ENCODE measurements at places on chromosomes 1 and 21. TPM values are rescaled to one million over a fixed set of nuclear protein-coding genes. Genes with fewer than 3 reads are reported as not detected.

GRCh38 chr1:39167632-39168209, 36.8 kb upstream of the MACF1 start:
- no peak for DNase-seq

- no peak for DNase-seq
Observed at GRCh38 chr1:228511546-228512445, 24.6 kb downstream of the RNF187 start.

GRCh38 chr1:73056826-73057225, 774.5 kb upstream of the NEGR1 start:
- DNase-seq, result no peak

- no peak for DNase-seq
Observed at GRCh38 chr1:236030534-236030933, 34.4 kb downstream of the NID1 start.

GRCh38 chr1:217196616-217197015, 434.3 kb downstream of the GPATCH2 start:
- no peak for DNase-seq

- DNase-seq, result no peak
Observed at GRCh38 chr1:21811875-21812305, at the start of gene LDLRAD2. TSS of gene LDLRAD2 (plus strand) at chr1:21812265. CDS start at chr1:21812452, 187 bp downstream.

Gene EVI5
- polyA plus RNA-seq, result 5.0 TPM

- no peak for DNase-seq
Observed at GRCh38 chr1:2789986-2790581, 11.4 kb downstream of the TTC34 start.

DNA sequence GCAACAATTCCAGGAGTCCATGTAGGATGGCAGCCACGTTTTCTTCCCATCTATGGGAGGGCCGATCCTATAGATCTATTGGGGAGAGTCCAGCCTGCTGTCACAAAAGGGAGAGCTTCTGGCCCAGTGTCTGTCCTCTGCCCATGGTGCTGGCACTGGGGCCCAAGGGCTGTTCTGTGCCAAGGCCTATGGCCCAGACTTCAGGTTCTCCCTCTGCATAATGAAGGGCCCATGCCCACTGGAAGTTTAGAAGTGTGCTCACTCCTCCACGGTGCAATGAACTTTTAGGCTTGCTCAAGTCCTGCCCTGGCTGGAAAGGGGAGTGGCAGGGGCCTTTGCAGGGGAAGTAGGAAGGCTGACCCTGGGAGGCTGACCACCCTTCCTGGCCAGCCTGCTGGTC, 44.1 kb upstream of the ATP2B4 start:
- no peak for DNase-seq

Gene TINAGL1
- polyA plus RNA-seq, result 268 TPM

Gene CAPN2
- 107 TPM for polyA plus RNA-seq

- DNase-seq, result peak; percentile 37
Observed at GRCh38 chr1:65195495-65196417, 47.8 kb downstream of the AK4 start.

DNA sequence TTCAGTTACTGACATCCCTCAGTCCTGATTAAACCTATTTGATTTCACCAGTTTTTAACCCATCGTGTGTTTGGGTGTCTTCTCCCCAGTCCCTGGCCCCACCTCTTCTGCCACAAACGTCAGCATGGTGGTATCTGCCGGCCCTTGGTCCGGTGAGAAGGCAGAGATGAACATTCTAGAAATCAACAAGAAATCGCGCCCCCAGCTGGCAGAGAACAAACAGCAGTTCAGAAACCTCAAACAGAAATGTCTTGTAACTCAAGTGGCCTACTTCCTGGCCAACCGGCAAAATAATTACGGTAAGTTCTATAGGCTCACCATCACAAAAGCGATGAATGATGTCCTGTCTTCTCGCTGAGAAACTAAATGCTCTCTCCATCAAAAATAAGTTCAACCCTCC, 28.7 kb downstream of the NBPF3 start:
- DNase-seq, result no peak

Gene S100A12
- polyA plus RNA-seq, result 4.6 TPM

DNA sequence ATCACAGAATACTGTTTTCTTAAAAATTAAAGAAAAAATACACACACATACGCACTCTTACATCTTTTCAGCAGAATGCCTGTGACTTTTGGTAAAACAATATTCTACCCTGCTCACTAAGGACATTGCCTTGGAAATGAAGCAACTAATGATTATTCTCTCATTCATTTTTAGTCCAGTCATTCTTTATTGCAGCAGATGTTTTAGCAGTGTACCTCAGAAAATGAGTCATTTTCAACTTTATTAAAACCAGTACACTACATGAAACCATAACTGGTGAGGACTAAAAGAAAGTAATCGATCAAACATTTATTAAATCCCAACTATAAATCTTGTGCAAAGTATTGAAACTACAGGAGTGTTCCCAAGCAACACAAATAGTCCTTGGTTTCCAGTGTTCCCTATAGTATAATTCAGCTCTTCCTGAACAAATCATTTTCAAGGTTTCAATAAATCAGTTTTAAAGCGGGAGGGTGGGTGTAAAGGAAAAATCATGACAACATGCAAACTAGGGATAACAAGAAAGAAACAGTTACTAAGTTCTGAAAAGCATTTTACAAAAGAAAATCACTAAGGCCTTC, 114.2 kb downstream of the ADGRL4 start:
- DNase-seq, result no peak

GRCh38 chr1:9417695-9418094, 121.6 kb upstream of the SLC25A33 start:
- DNase-seq, result no peak

Gene CD1C
- 0.29 TPM for polyA plus RNA-seq

DNA sequence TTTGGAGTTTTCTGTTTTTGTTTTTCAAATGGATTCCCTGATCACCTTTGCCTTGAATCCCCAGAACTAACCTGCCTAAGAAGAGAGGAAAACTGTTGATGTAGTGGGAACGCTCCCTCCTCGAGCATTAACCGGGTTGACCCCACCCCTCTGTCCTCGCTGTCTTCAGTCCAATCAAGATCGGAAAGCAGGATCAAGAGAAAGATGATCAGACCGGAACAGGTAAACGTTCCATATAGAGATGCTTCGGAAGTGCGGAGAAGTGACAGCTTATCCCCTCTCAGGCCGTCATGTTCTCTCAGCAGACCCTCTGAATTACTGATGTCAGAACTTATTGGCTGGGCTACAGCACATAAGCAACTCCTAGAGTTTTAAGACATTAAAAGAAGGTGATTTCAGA, 800 bp upstream of the FAM163A start:
- no peak for DNase-seq

Gene ZBTB8B
- under 0.01 TPM for polyA plus RNA-seq

DNA sequence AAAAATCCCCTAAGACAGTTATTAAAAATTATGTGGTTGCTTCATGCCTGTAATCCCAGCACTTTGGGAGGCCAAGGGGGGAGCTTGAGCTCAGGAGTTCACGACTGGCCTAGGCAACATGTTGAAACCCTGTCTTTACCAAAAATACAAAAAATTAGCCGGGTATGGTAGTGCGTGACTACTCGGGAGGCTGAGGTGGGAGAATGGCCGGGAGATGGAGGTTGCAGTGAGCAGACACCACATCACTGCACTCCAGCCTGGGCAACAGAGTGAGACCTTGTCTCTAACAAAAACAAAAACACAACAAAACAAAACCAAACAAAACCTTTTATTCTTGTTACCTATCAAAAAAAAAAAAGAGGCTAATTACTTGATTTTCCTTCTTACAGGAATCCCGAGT, 2.1 kb downstream of the ELK4 start:
- DNase-seq, result no peak

- DNase-seq, result no peak
Observed at GRCh38 chr1:17953921-17954320, 153.7 kb upstream of the IGSF21 start.

Gene NVL
- polyA plus RNA-seq, result 10.8 TPM

DNA sequence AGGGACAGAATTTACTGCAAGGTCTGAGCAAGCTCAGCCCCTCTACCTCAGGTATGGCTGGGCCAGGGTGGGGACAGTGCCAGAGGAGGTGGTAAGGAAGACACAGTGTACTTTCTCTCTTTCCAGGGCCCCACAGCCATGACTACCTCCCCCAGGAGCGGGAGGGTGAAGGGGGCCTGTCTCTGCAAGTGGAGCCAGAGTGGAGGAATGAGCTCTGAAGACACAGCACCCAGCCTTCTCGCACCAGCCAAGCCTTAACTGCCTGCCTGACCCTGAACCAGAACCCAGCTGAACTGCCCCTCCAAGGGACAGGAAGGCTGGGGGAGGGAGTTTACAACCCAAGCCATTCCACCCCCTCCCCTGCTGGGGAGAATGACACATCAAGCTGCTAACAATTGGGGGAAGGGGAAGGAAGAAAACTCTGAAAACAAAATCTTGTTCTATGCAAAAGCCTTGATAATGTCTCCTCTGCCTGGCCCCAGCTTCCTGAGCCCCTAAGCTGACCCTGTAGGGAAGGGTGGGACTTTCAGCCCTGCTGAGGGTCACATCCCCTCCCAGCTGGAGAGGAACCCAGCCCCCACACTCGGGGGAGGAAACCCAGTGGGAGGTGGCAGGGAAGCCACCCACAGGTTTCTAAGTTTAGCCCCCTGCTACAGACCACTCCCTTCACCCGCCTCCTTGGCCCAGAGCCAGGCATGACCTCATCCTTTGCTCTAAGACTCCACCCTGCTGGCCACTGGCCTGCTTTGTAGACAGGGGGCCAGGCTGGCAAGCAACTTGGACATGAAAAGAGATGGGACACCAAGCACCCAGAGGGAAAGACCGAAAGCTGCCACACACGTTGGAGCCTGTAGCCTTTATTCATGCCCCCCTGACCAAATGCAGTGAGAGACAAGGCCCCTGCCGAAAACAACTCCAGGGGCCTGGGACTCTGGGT, 6.4 kb downstream of the RHOC start:
- peak; percentile 99 for DNase-seq

DNA sequence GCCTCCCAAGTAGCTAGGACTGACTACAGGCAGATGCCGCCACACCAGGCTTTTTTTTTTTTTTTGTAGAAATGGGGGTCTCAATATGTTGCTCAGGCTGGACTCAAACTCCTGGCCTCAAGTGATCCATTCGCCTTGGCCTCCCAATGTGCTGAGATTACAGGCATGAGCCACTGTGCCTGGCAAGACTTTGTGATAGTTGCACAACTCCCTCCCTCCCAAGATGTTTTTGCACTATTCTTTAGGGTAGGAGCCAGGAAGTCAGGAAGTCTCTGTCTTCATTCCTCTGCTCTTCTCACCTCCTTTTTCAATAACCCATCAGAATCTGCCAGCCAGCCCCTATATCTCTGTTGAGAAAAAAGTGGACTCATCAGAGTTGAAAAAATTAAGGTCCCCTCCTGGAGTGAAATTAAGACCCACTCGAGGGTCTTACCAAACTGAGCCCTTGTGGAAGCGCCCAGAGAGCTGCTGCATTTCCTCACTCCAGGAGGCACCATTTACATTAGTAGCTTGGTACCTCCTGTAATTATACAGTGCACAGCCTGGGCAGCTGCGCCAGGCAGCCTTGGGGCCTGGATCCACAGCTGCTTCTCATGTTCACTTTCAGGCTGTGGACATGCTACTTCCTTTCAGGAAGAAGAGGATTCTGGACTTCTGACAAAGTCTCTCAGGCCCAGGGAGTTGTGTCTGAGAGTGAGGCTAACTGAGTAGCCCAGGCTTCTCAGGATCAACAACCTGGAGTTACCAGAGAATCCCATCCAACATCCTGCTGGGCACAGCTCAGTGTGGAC, 24.0 kb downstream of the TCEA3 start:
- no peak for DNase-seq

Gene PIK3CD
- 1.0 TPM for polyA plus RNA-seq

Gene LCK
- 0.39 TPM for polyA plus RNA-seq

- DNase-seq, result no peak
Observed at GRCh38 chr1:156668801-156669637, 8.2 kb downstream of the NES start.

DNA sequence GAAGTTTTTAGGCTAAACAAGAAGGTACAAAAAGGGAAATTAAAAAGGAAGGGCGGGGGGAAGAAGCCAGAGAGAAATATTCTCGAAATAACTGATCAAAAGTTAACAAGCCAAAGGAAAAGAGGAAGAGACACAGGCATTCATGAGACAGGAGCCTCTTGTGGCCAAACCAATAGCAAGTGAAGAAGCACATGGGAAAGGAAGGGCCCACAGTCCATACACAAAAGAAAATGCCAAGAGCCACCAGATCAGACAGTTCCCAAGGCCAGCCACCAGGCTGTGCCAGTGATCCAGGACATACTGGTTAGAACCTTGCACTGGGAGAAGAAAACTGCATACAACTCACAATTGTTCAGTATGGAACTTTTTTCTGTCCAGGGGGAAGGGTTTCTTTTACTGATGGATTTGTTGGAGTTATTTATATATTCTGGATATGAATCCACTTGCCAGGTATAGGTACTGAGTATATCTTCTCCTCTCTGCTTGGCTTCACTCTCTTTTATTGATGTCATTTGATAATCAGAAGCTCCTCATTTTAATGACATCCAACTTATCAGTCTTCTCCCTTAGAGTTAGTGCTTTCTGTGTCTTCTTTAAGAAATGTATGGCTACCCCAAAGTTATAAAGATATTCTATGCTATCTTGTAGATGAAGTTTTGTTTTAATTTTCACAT, 76.8 kb downstream of the CD46 start:
- peak; percentile 73 for DNase-seq

Gene PRKAA2
- polyA plus RNA-seq, result 8.0 TPM

Gene PPFIA4
- polyA plus RNA-seq, result 8.1 TPM

Gene DNAJC28
- 4.2 TPM for polyA plus RNA-seq

Gene PRAMEF15
- not detected for polyA plus RNA-seq

DNA sequence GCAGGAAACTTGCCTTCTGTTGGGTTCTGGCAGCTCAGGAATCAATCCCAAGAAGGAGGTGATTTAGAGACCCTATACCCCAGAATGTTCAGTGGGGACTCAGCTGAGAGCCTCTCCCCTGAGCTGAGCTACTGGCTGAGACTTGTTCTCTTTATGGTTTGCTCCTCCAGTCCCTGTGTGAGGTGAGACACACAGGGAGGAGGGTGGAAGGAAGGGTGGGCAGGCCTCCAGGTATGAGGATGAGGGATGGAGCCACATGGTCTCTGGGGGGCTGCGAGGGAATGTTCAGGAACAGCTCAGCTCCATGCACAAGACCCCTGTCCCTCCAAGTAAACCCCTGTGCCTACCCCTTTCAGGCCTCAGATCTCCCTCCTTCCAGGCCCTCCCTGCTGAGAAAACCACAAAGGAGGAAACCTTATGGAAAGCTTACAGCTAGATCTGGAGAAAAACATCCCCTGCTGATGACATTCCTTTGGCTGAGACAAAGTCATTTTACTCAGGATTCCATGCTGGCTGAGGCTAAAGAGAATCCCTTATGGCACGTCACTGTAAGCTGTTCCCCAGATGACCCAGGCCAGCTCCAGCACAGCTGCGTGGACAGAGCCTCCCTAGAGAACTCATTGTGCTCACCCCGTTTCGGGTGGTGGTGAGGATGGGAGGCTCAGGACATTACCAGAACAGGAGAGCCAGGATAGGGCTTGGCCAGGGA, 91.5 kb upstream of the IPO9 start:
- DNase-seq, result peak; percentile 68

DNA sequence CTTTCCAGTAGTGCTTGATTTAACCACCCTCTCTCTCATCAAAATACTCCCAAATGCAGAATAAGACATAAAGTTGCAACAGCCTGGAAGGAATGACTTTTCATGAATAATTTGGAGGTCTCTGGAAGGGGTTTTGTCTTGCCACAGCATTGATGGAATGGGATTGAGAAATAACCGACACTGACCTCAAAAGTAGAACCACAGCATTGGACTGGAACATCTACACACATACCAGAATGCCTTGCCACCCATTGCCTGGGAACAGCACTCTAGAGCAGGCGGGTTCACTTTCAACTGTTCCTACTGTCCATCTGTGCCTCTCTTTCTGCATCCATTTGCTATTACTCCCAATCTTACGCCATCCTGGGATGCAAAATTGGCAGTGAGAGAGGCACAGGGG, 149.1 kb upstream of the USP24 start:
- no peak for DNase-seq
